Stimulated activated CD8-positive, alpha-beta memory T cell treated with anti-CD3 and anti-CD28 coated beads, Interleukin-4, amount 100 ng/mL, for 4 hours (primary cell): ENCODE measurements at places on chromosomes 16 and 17.

GRCh38 chr17:38456031-38456815 lies 28.0 kb downstream of the ARHGAP23 start:
- DNase-seq = no peak

- DNase-seq = no peak
Observed at GRCh38 chr17:48597778-48598631, 4.4 kb upstream of the HOXB5 start.

DNA sequence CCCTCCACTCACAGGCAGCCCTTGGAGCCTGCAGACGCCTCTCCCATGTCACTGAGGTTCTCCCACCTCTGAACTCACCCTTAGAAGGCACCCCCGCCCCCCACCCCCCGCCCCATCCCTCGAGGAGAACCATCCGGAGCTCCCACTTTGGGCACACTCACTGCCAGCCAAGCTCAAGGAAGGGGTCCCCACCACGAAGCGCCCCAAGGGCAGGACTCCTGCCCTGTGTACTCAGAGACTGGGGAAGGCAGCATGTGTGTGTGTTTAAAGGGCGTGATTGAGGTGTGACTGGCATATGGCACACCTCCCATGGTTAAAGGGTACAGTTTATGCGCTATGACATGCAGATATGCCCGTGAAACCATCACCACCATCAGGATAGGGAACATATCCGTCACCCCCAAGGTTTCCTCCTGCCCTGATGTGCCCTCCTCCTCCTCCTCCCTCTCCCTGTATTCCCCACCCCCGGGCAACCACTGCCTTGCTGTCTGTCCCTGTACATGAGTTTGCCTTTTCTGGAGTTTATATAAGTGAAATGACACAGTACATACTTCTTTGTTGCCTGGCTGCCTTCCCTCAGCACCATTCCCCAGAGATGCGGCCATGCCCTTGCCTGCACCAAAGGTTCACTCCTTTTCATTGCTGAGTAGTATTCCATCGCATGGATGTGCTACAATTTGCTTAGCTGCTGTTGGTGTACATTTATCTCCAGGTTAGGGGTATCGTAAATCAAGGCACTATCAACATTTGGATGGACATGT lies 14.0 kb upstream of the RBFOX3 start:
- DNase-seq = no peak

GRCh38 chr17:62109378-62109902 lies 44.4 kb upstream of the MED13 start:
- DNase-seq = no peak

DNA sequence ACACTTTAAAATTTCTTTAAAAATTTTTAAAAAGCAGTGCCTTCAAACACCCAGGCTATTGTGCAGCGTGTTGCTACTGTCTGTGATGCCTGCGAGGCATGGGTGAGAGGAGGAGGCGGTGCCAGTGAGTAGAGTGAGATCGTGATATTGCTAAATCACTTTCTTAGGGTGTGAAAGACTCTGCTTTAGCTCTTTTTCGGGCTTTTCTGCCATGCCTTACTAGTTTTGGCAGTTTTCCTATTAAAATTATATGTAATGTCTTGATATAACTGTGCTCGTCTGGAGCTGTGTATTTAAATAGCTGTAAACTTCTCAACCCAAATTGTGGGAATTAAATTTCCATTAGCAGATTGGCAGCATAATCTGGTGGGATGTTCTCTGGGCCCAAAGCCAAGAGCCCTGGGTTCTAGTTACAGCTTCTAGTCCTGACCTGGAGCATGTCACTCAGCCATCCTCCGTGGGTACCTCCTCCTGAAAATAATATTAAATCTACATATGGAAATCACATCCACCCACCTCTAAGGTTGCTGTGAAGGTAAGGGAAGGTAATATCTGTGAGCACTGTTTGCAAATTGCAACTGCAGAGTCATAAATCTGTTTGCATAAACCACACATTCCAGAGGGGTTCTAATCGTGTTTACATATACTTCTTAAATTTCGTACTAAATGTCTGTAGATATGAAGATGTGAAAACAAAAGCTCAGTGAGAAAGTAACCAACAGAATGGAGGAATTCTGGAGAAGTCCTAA lies 264.3 kb upstream of the CACNG5 start:
- DNase-seq = no peak

DNA sequence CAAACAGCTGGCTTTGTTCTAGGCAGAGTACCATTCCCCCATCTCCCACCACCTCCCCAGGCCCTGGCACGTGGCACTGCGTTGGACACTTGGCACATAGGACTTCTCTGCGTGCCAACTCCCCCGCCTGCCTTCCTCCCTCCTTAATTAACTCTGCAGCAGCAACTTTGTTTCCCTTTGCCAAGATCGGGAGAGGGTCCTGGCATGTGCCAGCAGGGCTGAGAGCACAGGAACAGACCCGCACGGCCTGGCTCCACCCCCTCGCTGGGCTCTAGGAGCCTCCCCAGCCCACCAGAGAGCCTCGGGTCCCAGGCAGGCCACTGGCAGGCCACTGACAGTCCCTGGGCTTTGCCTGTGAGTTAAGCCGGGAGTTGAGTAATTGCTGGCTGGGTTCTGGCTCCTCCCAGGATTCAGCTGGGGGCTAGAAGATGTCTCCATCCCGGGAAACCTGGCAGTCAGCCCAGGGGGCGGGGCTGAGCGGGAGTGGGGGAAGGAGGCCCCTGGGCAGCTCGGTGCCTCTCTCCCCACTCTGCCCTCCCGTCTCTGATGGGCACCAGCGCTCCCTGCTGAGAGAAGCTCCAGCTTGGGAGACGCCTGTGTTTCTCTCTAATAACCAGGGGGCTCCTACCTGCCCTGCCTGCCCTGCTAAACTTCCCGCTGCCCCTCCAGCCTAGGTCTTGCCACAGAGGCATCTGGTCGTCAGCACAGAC lies 224.0 kb upstream of the TNRC6C start:
- DNase-seq = no peak

DNA sequence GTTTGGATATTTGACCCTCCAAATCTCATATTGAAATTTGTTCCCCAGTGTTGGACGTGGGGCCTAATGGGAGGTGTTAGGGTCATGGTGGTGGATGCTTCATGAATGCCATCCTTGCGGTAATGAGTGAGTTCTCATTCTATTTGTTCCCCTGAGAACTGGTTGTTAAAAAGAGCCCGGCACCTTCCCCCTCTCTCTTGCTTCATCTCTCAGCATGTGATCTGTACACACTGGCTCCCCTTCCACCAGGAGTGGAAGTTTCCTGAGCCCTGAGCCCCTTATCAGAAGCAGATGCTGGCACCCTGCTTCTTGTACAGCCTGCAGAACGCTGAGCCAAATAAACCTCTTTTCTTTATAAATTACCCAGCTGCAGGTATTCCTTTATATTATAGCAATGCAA lies 25.6 kb downstream of the PIK3R6 start:
- no peak for DNase-seq

- no peak for DNase-seq
Observed at GRCh38 chr17:32516940-32517701, 30.3 kb downstream of the CDK5R1 start.

DNA sequence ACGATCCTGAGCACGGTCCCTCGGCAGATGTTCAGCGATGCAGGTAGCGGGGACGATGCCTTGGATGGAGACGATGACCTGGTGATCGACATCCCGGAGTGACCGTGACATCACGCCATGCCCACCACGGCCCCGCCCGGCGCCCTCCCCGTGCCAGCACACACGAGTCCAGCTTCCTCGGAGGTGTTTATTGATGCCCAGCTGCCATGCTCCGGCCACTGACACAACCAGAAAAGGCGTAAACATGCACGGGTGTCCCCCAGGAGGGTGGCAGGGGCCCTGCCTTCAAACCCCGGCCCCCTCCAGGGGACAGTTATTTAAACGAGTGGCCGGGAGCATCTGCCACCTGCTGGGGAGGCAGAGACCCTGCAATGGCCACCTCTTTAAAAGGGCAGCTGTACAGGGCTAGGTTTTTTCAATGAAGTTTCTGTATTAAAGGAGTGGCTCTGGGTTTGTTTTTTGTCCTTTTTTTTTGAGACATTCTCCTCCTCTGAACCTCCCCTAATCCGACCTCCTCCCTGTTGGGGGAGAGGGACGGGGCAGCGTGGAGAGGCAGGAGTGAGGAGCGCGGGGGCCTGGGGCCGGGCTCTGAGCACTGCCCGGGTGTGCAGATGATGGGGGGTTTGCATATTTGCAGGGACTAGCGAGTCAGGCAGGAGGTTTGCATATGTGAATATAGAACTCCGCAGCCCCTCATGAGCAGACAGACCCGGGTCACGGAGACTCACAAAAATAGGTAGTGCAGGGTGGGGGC lies 5.3 kb downstream of the DOC2A start:
- DNase-seq = no peak

GRCh38 chr16:85335584-85336491 lies 223.6 kb upstream of the CIBAR2 start:
- no peak for DNase-seq

- DNase-seq = no peak
Observed at GRCh38 chr17:67323445-67323844, 42.9 kb downstream of the PSMD12 start.

DNA sequence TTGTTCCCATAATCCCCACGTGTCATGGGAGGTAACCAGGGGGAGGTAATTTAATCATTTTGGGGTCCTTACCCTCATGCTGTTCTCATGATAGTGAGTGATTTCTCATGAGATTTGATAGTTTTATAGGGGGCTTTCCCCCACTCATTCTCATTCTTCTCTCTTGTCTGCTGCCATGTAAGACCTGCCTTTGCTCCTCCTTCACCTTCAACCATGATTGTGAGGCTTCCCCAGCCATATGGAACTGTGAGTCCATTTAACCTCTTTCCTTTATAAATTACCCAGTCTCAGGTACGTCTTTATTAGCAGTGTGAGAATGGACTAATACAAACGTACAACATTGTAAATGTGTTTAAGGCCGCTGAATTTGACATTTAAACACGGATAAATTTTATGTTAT lies 35.5 kb upstream of the APOH start:
- DNase-seq = no peak

GRCh38 chr16:10080051-10080772 lies 102.0 kb downstream of the GRIN2A start:
- no peak for DNase-seq

DNA sequence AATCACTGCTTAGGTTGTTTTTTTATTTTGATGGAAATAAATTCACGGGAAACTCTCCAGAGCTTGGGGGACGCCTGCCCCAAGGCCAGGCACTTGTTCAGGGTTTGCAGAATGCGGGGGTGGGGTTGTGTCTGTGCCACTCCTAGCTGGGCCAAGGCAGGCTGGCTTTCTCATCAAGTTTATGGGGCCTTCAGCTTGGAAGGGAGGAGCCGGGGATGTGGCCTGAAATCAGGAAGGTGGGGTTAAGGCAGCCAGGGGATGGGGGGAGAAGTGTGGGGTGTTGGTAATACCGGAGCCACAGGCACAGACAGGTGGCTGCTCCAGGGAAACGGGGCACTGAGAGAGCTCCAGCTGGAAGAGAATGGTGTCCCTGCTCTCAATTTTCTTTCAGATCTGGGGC lies 1.7 kb upstream of the CHAD start:
- DNase-seq = no peak

DNA sequence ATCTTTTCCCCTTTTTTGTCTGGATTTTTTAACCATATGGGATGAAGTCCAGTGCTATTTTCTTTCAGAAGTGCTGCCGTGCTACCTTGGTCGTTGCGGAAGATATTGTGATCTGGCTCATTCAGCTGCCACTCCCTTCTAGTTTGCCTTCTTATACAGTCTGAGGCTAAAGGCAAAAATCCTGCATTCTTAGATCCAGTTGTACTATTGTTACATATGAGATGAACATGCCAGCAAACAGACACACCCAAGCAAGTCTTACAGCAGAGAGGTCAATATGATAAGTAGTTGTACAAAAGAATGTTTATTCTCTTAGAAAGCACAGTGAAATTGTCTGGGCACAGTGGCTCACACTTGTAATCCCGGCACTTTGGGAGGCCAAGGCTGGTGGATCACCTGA lies 108.0 kb upstream of the COX10 start:
- DNase-seq = no peak

DNA sequence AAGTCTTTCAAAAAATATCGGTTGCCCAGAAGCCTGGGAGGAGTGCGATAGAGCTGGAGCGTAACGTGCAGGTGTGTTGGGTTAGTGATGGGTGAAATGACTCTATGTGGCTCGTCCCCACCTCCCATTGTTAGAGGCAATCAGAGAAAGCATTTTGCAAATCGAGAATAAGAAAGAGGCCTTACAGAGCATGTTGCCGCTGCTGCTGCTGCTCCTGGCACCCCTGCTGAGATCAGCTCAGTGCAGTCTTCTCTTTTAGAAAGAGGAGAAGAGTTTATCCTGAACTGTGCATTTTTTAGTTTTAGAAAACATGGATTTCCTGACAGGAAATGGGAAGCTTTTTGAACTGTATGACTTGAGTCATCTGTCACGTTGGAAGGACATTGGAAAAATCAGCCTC lies 774.5 kb upstream of the RBFOX1 start:
- DNase-seq = no peak

- no peak for DNase-seq
Observed at GRCh38 chr16:88317613-88317965, 65.2 kb upstream of the ZNF469 start.

GRCh38 chr17:37160944-37161343 lies 212.2 kb downstream of the AATF start:
- DNase-seq = no peak

GRCh38 chr17:62307196-62307595 lies 73.2 kb upstream of the EFCAB3 start:
- no peak for DNase-seq

DNA sequence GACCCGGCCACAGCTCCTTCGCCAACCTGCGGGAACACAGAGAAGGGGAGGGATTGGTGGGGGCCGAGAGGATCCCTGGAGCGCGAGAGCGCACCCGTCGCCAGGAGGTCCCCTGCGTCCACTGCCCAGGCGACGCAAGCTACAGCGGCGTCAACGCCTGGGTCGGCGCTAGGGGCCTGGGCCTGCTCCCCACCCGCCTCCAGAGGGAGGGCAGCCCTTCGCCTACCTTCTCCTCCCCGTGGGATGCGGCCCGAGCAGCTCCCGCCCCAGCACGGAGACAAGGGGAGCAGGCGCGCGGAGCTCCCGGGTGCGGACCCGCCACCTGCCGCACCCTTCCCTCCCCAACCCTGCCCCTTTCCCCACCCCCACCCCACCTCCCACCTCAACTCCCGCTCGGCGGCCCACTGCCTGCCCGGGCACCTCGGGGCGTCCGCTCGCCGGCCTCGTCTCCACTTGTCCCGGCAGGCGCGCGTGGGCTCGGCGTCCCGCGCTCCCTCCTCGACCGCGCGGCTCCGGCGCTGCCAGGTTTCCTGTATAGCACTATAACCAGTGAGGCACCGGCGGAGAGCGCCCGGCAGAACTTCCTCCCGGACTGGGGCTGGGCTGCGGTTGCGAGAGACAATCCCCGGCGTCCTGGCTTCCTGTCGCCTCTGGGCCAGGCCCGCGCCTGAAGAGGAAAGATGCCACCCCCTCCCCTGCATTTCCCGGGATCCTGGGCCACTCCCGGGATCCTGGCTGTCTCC lies 119.1 kb upstream of the SMURF2 start:
- no peak for DNase-seq

DNA sequence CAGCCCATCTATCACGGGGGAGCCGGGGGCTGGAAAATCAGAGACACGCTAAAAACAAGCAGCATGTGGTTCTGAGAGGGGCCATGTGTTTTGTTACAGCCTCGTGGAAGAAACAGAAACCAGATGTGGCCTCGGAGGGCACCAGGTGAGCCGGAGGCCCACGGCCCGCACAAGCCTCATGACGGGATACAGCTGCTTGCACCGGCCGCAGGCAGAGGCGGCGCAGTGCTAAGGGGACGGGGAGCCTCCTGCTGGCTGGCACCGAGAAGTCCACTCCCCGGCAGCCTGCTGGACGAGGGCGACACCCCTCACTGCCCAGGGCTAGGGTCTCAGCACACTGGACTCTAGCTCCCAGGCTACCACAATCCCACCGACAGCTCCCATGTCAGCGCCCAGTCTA lies 19.2 kb downstream of the NDUFAF8 start:
- DNase-seq = no peak
